HT-29 (cell line): ENCODE measurements at places on chromosomes 16 and 17. TPM values are rescaled to one million over a fixed set of nuclear protein-coding genes. Genes with fewer than 3 reads are reported as not detected.

GRCh38 chr17:32780721-32781120, 96.2 kb downstream of the MYO1D start:
- DNase-seq = no peak

DNA sequence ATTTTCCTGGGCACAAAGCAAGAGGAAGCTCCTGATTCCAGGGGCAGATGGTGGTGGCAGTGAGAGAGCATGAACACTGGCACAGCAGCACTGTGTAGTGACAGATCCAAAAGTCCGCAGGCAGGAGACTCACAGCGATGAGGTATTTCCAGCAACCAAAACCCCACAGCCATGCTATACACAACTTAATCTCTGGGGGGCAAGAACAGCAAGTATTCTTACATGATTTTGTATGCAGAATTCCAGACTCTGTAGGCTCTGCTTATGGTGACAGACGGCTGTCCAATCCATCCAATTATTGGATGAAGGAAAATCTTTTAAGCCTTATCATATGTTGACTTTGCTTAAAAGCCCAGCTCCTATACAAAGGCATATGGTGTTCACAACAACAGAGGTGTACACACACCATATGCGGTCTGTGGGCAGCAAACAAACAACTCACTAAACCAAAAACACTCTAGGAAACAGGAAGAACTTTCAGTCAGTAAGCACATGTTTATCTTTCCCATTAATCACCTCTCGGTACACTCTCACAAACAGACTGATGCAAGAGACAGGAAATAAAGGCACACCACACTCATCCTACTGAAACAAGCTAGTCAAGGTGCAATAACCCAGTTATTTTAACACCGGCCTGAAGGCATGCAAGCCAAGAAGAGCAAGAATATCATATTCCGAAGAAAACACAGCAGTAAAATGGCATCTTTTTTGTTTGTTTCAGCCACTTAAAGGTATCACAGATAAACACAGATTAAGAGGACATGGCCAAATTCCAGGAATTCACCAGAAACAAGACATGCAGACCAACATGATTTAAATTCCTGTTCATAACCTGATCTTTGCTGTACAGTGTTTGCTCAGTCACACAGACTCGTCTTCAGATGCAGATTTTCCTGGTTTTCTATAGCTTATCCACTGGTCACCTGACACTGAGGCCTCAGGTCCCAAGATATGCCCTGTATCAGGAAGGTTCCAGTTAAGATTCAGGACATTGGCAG, 47.8 kb downstream of the ERN1 start:
- peak; percentile 77 for DNase-seq

The HYDIN gene
- 0.10 and 0.46 TPM in 2 replicates for total RNA-seq

The TAT gene
- 0.03 TPM in 1 of 2 replicates, not detected in the other for total RNA-seq

GRCh38 chr17:81385320-81386111, 9.7 kb upstream of the BAHCC1 start:
- DNase-seq = no peak

DNA sequence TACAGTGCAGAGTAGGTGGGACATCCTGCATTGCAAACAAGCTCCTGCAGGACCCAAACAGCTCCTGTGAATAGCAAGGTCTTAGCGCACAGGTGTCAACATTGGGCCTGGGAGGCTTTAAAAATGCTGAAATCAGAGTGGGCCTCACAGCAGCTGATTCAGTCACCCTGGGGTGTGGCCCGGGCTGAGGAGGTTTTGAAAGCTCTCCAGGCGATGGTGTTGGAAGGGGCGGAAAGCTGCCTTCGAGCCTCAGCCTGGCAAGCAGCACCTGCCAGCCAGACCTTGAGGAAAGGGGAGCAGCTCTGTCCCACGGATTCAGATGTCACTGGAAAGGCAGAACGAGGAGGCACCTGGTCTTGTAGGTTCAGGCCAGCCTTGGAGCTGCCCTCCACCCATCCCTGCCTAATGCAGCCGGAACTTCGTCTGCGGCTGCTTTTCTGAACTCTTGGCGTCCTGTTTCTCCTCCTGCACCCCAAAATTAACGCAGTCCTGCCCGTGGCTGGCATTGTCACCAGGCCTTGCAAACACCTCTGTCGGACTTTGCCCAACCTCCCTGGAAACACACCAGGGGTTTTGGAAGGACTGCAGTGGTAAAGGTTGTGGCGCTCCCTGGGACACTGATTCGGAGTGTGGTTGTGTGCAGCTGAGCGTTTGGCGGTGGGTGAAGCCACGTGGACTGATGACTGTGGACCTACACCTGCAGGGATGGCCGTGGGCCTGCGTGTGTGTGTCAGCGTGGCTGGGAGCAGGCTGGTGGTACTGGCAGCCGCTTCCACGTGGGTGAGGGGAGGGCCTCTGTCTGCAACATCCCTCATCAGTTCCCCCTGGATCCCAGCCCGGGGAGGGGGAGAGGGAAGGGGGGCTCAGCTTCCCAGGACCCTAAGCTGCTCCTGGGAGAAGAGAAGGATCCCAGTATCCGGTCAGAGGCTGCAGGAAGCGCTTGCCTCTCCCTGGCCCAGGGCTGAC, 3.4 kb downstream of the NECAB2 start:
- DNase-seq = no peak

GRCh38 chr17:15658296-15658695, 25.8 kb downstream of the TRIM16 start:
- DNase-seq = peak; percentile 18

DNA sequence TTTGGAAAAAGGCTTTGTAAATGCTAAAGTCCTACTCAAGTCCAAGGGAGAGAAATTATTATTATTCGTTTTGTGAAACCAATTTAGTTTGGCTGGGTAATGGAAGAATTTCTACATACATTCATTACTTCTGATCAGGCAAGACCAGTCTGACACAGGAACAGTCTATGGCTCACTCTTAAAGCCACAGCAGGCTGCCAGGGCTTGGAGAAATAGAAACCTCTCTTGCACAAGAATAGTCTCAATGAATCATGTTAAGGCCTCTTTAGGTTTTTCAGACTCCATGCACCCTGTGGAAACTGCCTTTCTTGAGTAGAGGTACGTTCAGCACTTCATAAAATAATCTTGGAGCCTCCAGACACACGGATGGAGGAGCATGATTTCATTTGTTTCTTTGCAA, 167.7 kb downstream of the IRX3 start:
- no peak for DNase-seq

GRCh38 chr17:4998027-4998731, 429 bp downstream of the KIF1C start:
- DNase-seq = peak; percentile 21

- peak; percentile 41 for DNase-seq
Observed at GRCh38 chr16:30005341-30006094, 5.3 kb downstream of the DOC2A start.

The IL34 gene
- 9.1 and 11.5 TPM in 2 replicates for total RNA-seq

- no peak for DNase-seq
Observed at GRCh38 chr17:5122586-5123342, 6.9 kb downstream of the USP6 start.

The HNF1B gene
- total RNA-seq = 66.0 and 91.4 TPM in 2 replicates

The PLA2G10 gene
- 0.33 TPM in 1 of 2 replicates, not detected in the other for total RNA-seq

DNA sequence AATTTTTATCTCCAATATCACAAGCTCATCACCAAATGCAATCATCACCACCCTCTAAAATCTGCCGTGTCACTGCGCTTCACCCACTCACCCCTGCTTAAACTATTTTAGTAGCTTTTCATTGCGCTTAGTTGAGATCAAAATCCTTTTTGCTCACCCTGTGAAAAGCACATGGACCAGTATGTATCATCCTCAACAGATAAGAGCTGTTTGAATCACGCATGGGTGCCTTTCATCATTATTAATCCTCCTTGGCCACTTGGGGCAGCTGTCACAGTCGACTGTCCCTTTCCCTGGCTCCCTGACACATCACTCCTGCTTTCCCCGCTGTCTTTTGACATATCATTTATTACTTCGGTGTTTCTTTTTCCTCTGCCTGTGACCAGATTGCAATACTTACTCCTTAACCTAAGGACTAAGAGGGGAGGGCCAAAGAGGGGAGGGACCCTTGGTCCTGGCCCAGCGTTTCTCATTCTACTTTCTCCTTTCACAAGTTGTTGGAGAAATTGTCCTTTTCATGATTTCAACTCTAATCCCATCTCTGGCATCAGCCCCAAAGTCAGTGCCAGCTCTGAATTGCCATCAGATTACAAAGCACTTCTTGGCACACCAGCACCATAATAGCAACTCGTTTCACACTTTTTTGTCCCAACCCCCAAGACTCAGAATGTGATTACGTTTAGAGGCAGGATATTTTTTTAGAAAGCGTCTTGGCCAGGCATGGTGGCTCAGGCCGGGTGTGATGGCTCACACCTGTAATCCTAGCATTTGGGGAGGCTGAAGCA, 8.6 kb upstream of the KDM6B start:
- DNase-seq = no peak
